ENCODE measurements at places on chromosomes 5 and 9. TPM values are rescaled to one million over a fixed set of nuclear protein-coding genes. Genes with fewer than 3 reads are reported as not detected.

Gene IFNE
- total RNA-seq, result not detected

Gene C7
- total RNA-seq, result not detected

Gene IER5L
- 4.5 TPM for total RNA-seq

Gene PCDHA1
- total RNA-seq, result not detected

Gene ANKRD33B
- total RNA-seq, result 5.7 TPM

Gene C9orf50
- not detected for total RNA-seq

Gene GRM6
- total RNA-seq, result not detected

Gene RGS14
- 105 TPM for total RNA-seq

Gene TMEM203
- total RNA-seq, result 30.8 TPM

Measured in T-helper 2 cell treated with Interferon-gamma antibody and Interleukin-4, amounts not matched to agents 100 ng/mL and 5 ng/mL, for 36 hours (primary cell).